ENCODE measurements at places on chromosomes 11 and 22. TPM values are rescaled to one million over a fixed set of nuclear protein-coding genes. Genes with fewer than 3 reads are reported as not detected.
A peak's percentile ranks its signal among the peaks of the same experiment; 100 is the strongest.

Gene DBX1
- not detected for total RNA-seq

- no peaks in the 10 kb centered on the region for H3K36me3 ChIP-seq
- peak; percentile 81 for DNase-seq
- H3K27me3 ChIP-seq: peaks cover 4% of the 10 kb centered on the region
Observed at GRCh38 chr11:5004424-5005274, 10.0 kb downstream of the OR51L1 start.

GRCh38 chr11:111259896-111260295 is 14.4 kb downstream of the POU2AF2 start:
- peaks cover 5% of the 10 kb centered on the region for H3K4me1 ChIP-seq
- H3K27ac ChIP-seq: no peak overlapping the region
- peaks cover 5% of the 10 kb centered on the region for H3K27me3 ChIP-seq
- no peak overlapping the region for H3K4me3 ChIP-seq
- no peaks in the 10 kb centered on the region for H3K36me3 ChIP-seq

Gene TTC36
- total RNA-seq: 4.9 TPM

Gene MRGPRX2
- not detected for total RNA-seq

DNA sequence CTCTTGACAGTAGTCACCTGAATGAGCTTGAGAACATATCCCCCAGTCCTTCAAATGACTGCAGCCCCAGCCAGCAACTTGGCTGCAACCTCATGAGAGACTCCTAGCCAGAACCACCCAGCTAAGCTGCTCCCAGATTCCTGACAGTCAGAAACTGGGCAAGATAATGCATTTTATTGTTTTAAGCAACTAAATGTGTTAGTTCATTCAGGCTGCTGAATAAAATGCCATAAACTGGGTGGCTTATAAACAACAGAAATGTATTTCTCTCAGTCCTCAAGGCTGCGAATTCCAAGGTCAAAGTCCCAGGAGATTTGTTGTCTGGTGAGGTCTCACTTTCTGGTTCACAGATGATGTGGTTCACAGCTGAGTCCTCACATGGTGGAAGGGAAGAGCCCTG is 5.8 kb upstream of the PAMR1 start:
- no peaks in the 10 kb centered on the region for H3K36me3 ChIP-seq
- DNase-seq: no peak
- H3K4me1 ChIP-seq: peaks cover 21% of the 10 kb centered on the region

GRCh38 chr11:62863687-62864335 is 16.9 kb upstream of the SLC3A2 start:
- H3K27ac ChIP-seq: no peak overlapping the region
- H3K27me3 ChIP-seq: no peaks in the 10 kb centered on the region
- no peak for DNase-seq
- no peaks in the 10 kb centered on the region for H3K36me3 ChIP-seq
- H3K4me3 ChIP-seq: no peak overlapping the region

- H3K27me3 ChIP-seq: no peaks in the 10 kb centered on the region
- no peak overlapping the region for H3K27ac ChIP-seq
- no peaks in the 10 kb centered on the region for H3K36me3 ChIP-seq
Observed at GRCh38 chr11:129248618-129249017, 56.5 kb upstream of the ARHGAP32 start.

All from hepatocyte (in vitro differentiated cells).